ENCODE measurements at places on chromosomes 1 and 21.

GRCh38 chr1:100213141-100213540 lies 35.1 kb upstream of the LRRC39 start:
- DNase-seq = no peak

DNA sequence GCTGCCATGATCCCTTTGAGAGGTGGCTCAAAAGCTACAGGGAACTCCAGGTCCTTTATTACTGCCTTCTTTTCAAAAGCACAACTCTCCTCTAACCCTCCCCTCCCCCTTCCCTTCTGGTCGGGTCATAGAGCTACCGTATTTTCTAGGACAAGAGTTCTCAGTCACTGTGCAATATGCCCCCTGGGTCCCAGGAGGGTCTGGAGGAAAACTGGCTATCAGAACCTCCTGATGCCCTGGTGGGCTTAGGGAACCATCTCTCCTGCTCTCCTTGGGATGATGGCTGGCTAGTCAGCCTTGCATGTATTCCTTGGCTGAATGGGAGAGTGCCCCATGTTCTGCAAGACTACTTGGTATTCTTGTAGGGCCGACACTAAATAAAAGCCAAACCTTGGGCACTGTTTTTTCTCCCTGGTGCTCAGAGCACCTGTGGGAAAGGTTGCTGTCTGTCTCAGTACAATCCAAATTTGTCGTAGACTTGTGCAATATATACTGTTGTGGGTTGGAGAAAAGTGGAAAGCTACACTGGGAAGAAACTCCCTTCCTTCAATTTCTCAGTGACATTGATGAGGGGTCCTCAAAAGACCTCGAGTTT lies 3.1 kb downstream of the BTG2 start:
- no peak for DNase-seq

GRCh38 chr1:160129046-160129445 lies 13.5 kb downstream of the ATP1A2 start:
- DNase-seq = no peak

DNA sequence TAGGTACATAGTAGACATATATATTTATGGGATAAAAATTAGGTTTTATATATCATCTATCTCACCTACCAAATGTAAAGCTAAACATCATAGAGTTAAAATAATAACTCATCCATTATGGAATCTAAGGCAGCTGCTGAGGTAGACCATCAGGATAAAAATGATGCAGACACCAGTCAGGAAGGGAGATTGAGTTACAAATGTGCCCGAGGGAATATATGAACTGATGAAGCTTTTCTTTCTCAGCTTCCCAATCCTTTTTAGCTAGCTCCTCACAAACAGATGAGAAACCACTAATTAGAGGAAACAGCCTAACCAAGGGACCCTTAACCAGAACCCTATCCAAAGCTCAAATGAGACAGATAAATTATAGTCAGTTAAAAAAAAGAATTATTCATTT lies 20.9 kb downstream of the TTLL7 start:
- no peak for DNase-seq

DNA sequence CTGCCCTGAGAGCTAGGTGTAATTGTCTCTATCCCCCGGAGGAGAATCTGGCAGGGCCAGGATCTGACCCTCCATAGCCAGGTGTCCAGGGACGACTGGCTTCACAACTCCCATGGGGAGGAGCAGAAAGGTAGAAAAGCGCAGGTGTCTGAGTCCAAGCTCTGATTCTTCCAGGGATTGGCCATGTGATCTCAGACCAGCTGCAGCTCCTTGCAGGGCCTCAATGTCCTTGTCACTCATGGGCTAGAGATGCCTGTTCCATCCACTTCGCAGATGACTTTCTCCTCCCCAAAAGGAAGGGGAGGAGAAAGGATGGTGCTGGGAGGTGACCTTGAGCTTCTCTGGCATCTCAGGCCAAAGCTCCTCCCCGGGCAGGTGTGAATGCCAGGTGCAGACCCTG lies 22.7 kb downstream of the HSPG2 start:
- no peak for DNase-seq

- DNase-seq = no peak
These were observed 156.2 kb downstream of the RHOU start for GRCh38 chr1:228891272-228892034.

DNA sequence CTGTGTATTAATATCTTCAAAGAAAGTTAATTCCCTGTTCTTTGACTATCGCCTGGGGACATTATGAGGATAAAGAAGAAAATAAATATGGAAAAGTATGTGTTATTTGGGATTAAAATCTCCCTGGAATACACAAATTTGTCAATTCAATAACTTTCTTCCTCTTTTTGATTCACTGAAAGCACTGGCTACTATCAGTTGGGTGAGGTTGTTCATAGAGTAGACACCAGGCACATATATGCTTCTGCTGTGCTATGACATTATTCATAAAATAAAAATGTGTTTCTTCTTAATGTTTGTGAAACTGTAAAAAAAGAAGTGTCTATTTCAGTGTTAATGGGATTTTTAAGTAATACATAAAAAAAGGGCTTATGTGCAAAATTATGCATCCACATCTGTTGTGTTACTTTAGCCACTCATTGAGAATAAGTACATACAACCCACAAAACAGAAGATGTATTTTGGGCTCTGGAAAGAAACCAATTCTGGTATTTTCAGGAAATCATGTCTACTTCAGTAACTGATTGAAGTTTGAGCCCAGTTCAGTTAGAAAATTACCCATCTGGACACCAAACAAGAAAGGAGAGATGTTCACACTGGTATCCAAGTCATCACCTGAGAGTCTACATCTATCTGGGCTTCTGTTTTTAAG lies 169.4 kb downstream of the GABPA start:
- no peak for DNase-seq

DNA sequence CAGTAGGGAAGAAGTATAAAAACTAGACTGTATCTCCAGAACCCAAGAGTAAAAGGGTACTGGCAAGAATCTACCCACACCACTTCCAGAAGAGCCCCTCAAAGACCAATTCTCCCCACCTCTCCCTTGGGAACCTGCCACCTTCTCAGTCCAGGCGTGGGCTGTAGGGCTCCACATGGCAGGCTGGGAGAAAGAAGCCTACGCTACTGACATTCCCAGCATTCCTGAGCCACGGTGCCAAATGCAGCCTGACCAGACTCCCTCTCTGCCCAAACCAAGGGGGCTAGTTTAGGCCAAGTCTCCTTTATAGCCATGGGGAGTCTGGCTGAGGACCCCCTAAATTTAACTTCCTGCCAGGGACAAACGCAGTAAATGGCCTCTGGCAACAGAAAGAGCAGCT lies 2.0 kb downstream of the UBE2Q1 start:
- no peak for DNase-seq

GRCh38 chr1:14479865-14480264 lies 118.6 kb upstream of the KAZN start:
- no peak for DNase-seq

GRCh38 chr1:2133879-2134215 lies 60.7 kb downstream of the FAAP20 start:
- DNase-seq = no peak

DNA sequence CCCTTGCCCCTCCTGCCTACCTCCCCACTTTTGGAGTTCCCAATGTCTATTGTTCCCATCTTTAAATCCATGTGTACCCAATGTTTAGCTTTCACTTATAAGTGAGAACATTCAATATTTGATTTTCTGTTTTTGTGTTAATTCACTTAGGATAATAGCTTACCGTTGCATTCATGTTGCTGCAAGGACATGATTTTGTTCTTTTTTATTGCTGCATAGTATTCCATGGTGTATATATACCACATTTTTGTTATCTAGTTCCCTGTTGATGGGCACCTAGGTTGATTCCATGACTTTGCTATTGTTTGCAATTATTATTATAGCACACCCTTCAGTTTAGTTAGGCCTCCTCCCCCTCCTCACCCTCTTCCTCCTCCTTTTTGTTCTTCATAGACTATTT lies 33.5 kb upstream of the ADAR start:
- no peak for DNase-seq

GRCh38 chr1:230792691-230793462 lies 45.7 kb downstream of the CAPN9 start:
- no peak for DNase-seq

DNA sequence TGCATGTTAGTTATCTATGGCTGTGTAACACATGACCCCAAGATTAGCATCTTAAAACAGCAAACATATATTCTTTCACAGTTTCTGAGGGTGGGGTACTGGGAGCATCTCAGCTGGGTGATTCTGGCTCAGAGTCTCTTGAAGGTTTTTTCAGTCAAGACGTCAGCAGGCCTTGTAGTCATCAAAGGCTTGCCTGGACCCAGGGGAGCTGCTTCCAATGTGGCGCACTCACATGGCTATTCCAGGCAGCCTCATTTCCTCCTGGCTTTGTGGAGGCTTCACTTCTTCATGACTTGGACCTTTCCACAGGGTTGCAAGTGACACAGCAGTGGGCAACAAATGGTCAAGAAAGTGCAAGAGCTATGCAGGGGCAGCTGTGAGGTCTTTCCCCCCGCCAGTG lies 114.7 kb downstream of the ACTL8 start:
- no peak for DNase-seq

- no peak for DNase-seq
These were observed 16.2 kb downstream of the TTC39A start for GRCh38 chr1:51313961-51314777.

- peak; percentile 37 for DNase-seq
These were observed 13.5 kb downstream of the CITED4 start for GRCh38 chr1:40848530-40849189.

- DNase-seq = no peak
These were observed 23.8 kb downstream of the EIF2D start for GRCh38 chr1:206588492-206588891.

GRCh38 chr1:90344963-90345730 lies 350.2 kb downstream of the ZNF326 start:
- DNase-seq = no peak

DNA sequence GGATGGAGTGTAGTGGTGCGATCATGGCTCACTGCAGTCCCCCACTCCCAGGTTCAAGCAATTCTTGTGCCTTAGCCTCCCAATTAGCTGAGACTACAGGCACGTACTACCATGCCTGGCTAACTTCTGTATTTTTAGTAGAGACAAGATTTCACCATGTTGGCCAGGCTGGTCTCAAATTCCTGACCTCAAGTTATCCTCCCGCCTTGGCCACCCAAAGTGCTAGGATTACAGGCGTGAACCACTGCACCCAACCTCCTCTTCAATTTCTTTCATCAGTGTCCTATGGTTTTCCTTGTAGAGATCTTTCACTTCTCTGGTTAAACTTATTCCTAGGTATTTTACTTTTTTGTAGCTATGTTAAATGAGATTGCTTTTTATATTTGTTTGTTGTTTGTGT lies 10.7 kb upstream of the MAST2 start:
- no peak for DNase-seq

DNA sequence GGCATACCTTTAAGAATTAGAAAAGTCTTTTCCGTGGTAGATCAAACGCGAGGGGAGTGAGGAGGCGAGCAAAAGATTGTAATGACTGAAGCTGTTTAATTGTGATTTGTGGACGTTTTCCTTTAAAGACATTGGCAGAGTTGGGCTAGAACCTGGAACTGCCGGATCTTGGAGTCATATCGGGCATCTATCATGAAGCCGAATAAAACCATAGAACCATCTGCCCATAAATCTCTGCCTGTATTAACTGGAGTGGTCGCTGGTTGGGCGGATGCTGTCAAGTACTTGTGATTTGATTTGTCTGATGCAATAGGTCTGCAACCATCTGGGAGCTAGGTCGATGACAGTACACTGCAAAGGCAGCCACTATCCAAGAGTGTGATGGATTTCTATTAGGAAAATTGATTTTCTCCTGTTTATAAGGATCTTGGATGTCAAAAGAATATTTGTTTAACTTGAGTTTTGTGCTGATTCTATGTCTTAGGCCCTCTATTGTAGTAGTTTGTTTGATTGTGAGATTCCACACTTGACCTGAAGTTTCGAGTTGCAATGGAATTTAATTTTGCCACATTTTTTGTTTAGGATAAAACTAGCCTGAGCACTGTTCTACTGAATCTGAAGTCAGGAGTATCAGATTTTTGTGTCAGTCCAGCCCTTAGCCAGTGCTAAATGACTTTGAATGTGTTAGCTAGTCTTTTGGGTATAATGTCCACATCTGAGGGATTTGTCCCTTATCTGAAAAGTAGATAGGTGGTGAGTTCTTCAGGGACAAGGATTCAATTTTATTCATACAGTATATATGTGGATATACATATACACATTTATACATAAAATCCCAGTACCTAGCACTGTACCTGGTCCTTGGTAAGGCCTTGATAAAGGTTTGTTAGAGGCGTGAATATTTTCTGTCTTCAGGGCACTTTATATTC lies 1.2 kb downstream of the SARS1 start:
- peak; percentile 85 for DNase-seq

DNA sequence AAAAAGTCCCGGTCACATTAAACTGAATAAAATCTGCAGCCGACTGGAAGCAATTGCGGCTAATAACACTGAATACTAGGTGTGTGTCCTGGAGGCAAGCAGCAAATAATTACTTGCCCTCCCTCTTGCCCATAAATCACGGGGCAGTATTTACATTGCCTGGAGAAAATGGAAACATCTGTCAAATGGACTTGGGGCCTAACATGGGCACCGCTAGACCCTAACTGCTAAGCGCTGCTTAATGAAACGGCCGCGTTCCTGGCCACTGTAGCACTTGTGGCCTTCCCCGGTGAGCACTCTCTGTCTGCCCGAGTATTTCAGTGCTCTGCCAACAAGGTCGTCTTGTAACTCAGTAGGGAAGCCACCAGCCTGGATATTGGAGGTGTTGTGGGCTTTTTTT lies 23.9 kb upstream of the KNCN start:
- no peak for DNase-seq

DNA sequence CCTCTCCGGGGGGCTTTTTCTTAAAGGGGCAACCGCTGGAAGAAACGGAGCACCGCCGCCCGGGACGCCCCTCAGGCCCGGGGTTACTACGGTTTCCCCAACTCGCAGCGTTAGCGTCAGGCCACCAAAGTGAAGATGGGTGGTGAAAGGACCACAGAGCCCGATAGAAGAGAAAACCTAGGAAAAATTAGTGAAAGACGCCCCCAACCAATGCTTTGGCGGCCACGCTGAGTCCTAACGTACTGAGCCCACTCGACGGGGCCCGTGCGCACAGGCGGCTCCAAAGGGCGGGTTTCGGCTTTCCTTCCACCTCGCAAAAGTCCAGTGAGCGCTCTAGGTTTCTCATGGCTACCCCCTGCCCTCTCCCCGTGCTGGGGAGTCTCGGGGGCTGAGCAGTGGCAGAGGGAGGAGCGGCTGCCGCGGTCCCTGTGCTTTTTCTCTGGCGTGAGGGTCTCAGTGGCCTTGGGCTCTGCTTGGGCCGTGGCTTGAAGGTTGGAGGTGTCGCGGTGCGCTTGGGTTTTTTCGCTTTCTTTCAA lies 12.2 kb upstream of the SPEN start:
- DNase-seq = no peak

GRCh38 chr1:54375712-54376429 lies 30.3 kb downstream of the SSBP3 start:
- no peak for DNase-seq
